ENCODE measurements at places on chromosomes 7 and 10.

DNA sequence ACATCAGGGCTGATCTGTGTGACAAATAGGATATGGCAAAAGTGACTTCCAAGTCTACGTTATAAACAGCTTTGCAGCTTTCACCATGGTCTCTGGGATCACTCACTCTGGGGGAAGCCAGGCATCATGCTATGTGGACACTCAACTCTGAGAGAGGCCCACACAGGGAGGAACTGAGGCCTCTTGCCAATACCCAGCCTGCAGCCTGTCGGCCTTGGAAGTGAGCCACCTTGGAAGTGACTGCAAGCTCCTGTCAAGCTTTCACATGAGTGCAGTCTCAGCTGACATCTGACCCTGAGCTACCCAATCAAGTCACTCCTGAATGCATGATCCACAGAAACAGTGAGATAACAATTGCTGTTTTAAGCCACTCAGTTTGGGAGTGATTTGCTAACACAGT lies 56.5 kb downstream of the MMRN2 start:
- DNase-seq: no peak

GRCh38 chr10:109893386-109893785 lies 29.9 kb downstream of the XPNPEP1 start:
- no peak for DNase-seq

DNA sequence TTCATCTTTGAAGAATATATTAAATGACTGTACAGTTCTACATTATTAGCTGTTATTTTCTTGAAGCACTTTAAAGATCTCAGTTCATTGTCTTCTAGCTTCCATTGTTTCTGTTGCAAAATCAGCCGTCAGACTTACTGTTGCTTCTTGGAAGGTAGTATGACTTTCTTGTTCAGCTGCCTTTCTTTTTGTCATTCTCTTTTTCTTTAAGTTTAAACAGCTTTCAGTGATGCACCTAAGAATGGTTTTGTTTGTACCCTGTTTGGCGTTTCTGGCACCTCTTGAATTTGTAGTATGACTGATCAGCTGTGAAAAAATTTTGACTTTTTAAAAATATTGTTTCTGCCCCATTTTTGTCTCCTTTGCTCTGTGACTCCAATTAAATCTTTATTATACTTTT lies 9.3 kb downstream of the MKLN1 start:
- no peak for DNase-seq

DNA sequence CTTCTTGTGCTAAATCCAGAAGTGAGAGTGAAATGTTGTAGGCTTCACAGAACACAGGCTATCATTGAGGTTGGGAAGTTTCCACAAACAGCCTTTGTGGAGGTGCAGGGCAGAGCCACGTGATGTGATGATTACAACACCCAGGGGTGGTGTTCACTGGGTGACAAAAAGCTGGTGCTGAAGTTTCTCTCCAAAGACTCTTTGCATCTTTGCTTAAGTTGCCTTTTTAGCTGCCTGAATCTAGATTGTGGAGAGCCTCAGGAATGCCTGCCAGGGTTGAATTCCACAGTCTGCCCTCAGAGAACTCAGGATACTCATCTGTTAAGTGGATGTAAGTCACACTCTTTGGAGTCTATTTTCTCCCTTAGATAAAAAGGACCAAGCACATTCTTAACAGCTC lies 56.3 kb downstream of the PLXNA4 start:
- no peak for DNase-seq

DNA sequence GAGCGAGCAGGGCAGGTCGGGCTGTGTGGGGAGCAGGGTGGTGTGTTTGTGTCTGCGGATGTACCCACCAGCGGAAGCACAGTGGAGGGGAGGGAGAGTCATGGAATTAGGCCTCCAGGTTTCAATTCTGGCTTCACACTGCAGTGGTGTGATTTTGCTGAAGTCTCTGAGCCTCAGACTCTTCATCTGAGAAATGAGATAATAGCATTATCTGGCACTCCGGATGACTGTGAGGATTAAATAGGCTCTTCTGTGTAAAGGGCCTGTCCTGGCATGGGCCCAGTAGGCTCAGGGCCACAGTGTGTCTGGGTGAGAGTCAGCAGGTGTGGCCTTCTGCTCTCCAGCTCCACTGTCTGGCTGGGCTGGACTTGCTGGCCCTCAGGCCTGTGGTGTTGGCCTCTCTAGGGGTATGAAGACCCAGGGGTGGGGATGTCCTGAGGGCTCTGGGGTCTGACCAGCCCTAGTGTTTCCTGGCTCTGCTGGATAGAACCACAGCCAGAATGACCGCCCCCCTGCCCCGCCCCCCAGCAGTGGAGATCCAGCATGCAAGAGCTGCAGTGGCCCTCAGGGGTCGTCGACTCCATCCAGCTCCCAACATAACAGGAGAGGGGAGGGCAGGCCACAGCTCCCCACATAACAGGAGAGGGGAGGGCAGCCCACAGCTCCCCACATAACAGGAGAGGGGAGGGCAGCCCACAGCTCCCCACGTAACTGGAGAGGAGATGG lies 178.6 kb downstream of the RPS24 start:
- DNase-seq: no peak

- DNase-seq: no peak
Measured at GRCh38 chr10:26242706-26243350, 26.3 kb downstream of the GAD2 start.

GRCh38 chr7:100603726-100604027 lies 1.5 kb downstream of the PCOLCE start:
- DNase-seq: no peak

DNA sequence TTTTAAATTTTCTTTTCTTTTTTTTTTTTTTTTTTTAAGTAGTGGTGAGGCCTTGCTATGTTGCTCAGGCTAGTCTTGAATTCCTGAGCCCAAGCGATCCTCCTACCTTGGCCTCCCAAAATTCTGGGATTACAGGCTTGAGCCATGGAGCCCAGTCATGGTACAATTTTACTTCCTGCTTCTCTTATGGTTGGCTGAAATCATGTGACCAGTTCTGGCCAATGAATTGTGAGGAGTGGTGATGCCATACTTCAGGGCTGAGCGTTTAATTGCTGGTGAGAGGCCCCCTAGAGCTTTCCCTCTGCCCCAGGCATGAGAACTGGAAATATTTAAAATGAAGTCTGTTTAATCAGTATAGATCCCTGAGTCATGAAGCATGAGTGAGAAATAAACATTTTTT lies 22.2 kb upstream of the BAIAP2L1 start:
- DNase-seq: no peak

DNA sequence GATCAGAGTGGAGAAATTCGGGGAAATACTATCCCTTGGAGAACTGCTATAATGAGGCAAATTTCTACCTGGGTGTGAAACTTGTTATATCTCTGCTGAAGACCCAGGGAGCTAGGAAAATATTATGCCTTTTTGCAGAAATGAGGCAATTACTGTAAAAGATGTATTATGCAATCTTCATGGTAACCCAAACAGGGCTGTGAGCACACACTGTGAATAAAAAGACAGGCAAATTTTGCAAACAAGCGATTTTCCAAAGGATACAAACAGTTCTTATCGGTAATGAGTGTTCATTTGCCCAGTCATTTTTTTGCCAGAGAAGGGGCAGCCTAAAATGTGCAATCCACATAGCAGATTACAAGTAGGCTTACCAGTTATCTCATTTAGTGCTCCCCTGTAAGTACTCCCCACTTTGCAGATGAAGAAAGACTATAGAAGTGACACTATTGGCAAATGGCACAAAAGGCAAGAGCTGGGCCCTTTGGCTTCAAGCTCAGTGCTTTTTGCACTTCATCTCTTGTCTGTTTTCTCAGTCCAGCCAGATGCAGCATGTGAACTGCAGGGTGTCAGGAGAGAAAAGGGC lies 205.8 kb downstream of the HECW1 start:
- DNase-seq: no peak

DNA sequence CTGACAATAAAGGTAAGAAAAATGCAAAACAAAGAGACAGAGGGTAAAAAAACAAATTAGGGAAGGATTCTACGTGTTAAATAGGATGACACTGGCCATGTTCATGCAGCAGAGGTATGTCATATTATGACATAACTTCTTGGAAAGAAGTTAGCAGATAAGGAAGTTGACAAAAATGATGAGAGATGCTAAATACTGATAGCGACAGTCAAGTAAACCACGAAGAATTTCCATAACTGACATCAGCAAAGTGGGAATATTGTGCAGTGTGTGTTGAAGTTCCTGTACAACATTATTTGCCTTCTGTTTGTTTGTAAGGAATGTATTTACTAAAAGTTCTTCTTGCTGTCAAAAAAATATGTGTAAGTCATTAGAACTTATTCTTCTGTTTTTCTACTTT lies 29.5 kb downstream of the MDH2 start:
- no peak for DNase-seq

- no peak for DNase-seq
Measured at GRCh38 chr10:86286236-86287109, 80.1 kb downstream of the GRID1 start.

GRCh38 chr7:157400171-157400860 lies 63.5 kb downstream of the DNAJB6 start:
- DNase-seq: no peak

- DNase-seq: no peak
Measured at GRCh38 chr7:26686448-26686981, 177.9 kb downstream of the SKAP2 start.
